ENCODE measurements at places on chromosomes 2 and 18.
A peak's percentile ranks its signal among the peaks of the same experiment; 100 is the strongest.

DNA sequence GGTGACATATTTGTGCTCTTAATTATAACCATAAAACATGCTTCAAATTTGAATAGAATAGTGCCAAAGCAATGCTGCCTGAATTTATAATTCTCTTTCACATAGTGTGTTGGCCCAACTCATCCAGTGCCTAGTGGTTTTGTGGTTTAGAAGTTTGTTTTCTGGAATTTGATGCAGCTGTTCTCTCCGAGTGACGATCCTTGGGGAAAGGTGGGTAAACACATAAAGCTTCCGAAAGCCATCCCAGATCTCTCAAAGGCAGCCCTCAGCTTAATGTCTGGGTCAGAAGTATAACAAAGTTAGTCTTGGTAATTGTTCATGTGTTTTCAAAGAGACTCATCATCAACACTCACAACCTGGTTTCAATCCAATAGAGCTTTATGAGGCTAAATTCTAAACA lies 235.6 kb upstream of the CDH2 start:
- DNase-seq = no peak

DNA sequence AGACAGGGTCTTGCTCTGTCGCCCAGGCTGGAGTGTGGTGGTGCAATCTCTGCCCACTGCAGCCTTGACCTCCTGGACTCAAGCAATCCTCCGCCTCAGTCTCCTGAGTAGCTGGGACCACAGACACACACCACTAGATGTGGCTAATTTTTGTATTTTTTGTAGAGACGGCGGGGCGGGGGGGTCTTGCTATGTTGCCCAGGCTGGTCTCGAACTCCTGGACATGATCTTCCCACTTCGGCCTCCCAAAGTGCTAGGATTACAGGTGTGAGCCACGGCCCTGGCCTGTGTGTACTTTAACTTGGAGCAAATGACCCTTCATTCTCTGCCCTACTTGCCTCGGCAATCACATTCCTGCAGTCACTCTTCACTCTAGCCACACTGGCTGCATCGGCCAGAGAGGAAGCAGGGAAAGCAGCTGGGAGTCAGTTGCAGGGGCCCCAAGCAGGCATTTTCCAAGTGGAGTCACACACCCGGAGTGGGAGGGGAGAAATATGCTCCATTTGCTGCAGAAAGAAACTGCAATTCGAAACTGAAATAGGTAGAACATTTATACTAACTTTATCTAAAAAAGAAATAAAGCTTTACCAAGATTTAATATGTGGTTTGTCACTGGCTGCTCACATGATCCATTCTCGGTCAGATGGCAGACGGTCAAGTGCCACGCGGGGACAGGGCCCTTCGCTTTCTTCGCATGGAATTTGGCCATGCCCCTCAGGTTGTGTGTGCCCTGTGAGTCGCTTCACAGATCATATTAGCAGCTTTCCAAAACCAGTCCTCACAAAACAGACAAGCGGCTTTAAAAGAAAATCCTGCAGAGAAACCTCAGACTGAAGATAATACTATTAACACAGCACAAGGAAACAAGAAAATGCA lies 37.1 kb downstream of the FAM161A start:
- DNase-seq = no peak

DNA sequence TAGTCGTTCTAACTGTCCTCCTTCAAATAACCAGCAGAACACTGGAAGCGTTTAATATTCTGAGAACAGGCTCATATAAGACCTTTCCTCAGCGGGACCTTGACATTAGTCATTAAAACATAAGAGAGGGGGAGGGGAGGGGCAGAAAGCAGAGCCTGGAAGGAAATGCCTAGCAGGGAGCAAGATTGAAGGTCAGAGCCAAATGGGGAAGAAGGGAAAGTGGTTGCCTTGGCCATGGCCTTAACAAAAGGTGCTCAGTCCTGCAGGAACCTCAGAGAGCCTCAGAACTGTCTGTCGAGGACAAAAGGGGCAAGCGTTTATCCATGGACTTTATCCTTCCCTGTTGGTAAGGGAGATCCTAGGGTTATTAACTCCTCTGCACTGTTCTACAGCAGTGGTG lies 856 bp upstream of the PLA2R1 start:
- no peak for DNase-seq

DNA sequence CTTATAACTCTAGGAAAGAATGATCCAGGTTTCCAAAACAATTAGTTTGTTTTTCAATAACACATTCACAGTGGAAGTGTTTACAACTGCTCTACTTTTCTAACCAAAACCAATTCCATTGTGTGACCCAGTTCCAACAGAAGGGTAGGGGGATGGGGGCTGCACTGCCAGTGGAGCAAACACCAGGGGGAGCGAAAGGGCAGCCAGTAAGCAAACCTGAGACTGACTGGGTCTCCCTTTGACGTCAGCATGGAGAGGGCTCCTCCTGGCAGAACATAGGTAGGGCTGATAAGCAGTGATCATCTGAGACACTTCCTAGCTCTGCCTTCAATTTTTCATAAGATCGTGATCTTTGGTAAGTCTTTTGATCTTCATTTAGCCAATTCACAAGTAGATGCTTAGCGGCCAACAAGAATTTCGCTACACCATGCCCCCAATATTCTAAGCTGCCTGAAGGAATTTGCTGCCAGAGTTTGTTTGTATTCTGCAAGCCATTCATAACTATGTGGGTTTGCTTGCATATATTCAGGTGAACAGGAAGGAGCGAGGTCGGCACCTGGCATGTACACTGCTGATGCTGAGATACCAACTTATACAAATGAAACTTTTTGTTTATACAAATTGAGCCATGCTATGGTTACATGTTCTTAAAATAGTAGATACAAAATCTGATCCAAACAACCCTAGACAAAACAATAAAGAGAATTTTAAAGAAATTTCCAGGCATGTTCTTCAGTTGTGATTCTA lies 45.9 kb downstream of the ST6GAL2 start:
- DNase-seq = no peak

GRCh38 chr18:58611395-58612131 lies 17.3 kb downstream of the ALPK2 start:
- no peak for DNase-seq

- DNase-seq = no peak
Observed at GRCh38 chr2:45575881-45576280, 35.2 kb downstream of the SRBD1 start.

DNA sequence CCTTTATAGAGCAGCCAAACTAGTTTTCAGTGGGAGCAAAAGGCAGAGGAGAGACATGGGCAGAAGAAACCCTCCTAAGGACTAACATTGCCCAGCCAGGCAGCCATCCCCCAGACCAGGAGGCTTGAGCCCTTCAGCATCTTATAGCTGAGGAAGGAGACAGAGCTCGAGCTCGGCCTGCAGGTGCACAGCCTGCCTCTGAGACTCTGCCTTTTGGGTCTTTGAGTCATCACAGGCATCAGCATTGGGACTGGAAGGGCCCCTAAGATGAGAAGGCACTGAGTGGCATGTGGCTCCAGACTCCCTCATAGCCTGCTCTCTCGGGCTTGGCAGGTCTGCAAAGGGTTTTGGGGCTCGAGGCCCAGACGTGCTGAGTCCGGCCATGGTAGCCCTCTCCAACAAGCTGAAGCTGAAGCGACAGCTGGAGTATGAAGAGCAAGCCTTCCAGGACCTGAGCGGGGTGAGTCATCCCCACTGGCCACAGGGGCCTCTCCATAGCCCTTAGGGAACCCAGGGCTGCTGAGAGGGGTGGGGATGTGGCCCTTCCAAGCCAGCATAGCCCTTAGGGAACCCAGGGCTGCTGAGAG lies 84.1 kb downstream of the EPAS1 start:
- no peak for DNase-seq

GRCh38 chr2:135004005-135004746 lies 43.1 kb downstream of the MAP3K19 start:
- DNase-seq = peak; percentile 79

All from stimulated activated naive CD8-positive, alpha-beta T cell treated with anti-CD3 and anti-CD28 coated beads, Interleukin-15, Interleukin-2, amounts not matched to agents 100 U/mL and 50 U/mL, for 24 hours (primary cell).